ENCODE measurements at places on chromosomes 2 and 18. TPM values are rescaled to one million over a fixed set of nuclear protein-coding genes. Genes with fewer than 3 reads are reported as not detected.

PSMA8 gene
- not detected for polyA plus RNA-seq

SNRNP27 gene
- polyA plus RNA-seq: 84.4 TPM

PLA2R1 gene
- polyA plus RNA-seq: 8.9 TPM

ADD2 gene
- not detected for polyA plus RNA-seq

REG1A gene
- polyA plus RNA-seq: not detected

PROM2 gene
- not detected for polyA plus RNA-seq

CFC1 gene
- not detected for polyA plus RNA-seq

GRCh38 chr2:70962885-70963878 lies 15.2 kb upstream of the ANKRD53 start:
- no peak for DNase-seq

DNA sequence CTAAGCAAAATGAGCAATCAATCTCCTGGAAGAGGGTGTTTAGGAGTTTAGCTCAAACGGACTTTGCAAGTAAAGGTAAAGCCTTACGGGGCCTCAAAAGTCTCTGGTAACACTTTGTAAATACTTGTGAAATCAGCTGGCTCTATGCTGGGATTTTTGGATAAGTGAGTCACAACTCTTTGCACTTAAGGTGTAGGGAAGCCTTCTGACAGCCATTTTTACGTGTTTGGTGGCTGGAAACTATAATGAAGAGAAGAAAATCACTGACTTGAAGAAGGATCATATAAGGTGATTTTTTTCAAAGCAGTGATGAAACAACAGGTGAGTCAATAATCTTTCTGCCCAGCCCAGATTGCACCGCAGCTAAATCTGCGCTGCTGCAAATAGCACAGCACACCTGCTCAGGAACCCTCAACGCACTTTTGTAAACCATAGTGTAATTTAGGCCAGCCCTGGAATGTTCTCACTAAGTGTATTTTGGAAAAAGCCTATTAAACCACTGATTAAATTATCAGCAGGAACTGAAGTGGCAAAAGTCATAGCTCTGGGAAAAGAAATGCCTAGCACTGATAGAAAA lies 218.8 kb downstream of the AGPS start:
- no peak for DNase-seq

- DNase-seq: peak; percentile 20
These were observed 33.1 kb downstream of the SEC11C start for GRCh38 chr18:59172664-59173249.

GRCh38 chr2:69966496-69966895 lies 5.1 kb upstream of the ASPRV1 start:
- no peak for DNase-seq

GRCh38 chr2:151176661-151177060 lies 85.0 kb downstream of the RBM43 start:
- no peak for DNase-seq

- DNase-seq: peak; percentile 37
These were observed 126.3 kb downstream of the NRP2 start for GRCh38 chr2:205808486-205809121.

- DNase-seq: peak; percentile 83
These were observed 673 bp downstream of the PCBP1 start for GRCh38 chr2:70087702-70088597.

GRCh38 chr2:13537771-13538349 lies 821.1 kb downstream of the TRIB2 start:
- DNase-seq: no peak

GRCh38 chr2:171557363-171557762 lies 35.1 kb downstream of the CYBRD1 start:
- no peak for DNase-seq

DNA sequence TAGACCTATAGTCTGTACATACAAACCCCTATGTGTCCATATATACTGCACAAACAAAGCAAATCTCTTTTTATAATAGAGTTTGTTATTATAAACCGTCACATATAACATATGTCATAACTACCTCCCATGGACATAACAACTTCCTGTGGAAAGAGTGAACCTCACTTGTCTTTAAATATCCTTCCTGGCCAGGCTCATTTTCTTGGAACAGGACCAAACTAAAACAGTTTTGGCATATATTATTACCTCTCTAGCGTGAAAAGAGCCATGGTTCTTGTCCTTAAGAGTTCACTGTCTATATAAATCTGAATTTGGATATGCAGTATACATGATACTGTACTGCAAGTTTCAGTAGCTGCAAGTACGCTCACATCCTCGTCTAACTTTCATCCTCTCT lies 28.3 kb upstream of the DNAJC27 start:
- DNase-seq: peak; percentile 7

DNA sequence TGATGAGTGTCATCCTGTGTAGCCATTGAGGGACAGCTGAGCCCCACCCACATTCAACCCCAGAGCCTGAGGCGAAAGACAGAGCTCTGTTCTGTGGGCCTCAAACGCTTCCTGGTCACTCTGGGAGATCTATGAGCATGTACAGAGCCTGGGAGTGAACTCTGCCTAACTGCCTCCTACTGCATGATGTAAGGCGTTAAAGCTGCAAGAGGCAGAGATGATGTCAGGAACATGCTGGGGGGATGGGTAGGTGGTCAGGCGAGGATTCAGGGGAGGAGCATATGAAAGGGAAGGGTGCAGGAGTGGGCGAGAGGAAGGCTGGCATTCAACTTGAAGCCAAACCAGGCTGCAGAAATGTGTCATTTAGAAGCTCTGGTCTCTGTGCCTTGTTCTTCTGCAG lies 181.0 kb downstream of the TFCP2L1 start:
- no peak for DNase-seq

DNA sequence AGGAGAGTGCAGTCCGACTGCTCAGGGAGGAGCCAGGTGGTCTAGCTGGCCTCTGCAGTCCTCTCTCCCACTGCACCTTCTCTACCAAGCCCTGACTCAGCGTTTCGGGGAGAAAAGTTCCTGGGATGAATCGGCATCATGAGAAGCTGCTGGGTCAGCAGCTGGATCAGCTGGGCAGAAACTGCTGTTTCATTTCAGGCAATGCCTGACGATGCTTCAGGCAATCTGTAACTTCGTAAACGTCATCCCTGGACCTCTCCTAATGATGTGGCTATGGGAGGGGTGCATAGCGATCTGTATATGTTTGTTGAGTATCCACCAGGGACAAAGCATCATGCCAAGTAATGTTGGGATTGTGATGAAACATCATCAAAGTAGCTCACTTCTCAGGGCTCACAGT lies 20.7 kb downstream of the LIPG start:
- peak; percentile 57 for DNase-seq

- DNase-seq: peak; percentile 94
These were observed 110.8 kb downstream of the FMNL2 start for GRCh38 chr2:152445791-152446201.

DNA sequence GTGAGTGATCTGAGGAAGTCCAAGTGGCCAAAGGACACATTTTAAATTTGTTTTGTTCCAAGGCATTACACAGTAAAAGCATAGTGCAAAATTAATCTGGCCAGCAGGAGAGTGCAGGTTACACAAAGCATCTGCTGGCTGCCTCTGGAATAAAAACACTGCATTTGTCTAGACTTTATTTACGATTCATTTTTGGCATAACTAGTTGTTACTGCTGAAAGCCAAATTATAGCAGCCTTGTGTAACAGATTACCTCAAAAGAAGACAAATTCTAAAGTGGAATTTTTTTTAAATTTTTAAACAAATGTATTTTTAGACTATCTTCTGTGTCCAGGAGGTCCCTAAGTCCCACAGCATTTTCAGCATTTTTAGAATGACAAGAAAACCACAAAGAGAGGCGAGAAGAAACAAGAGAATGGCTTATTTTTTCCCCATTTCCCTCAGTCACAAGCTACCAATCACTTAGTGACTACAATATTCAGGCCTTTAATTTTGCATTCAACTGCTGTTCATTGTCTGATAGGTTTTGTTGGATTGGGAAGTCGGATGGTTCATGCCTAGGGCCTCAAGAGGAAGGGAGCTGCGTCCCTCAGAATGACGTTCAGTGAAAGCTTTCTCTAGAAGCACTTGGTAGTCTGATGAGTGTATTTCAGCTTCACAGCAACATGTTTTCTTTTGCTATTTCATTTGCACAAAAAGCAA lies 46.0 kb downstream of the TMEFF2 start:
- peak; percentile 68 for DNase-seq

GRCh38 chr18:23994361-23994902 lies 20.1 kb upstream of the TTC39C start:
- DNase-seq: peak; percentile 87

DNA sequence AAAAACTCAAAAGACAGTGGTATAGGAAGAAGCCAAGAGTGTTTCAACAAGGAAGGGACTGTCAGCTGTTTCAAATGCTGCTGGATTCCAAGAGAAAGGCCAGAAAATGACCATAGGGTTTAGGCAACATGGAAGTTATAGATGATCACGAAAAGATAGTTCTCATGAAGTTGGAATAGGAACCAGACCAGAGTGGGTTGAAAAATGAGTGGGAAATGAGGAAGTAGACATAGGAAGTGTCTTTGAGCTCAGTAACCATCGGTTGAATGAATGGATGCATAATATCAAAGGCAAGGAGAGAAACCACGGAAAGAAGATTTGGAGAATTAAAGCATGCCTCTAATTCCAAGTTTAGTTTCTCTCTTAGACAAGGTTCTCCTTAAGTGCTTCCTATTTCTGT lies 1.3 kb downstream of the NCAPH start:
- no peak for DNase-seq

- no peak for DNase-seq
These were observed 65.6 kb downstream of the STRADB start for GRCh38 chr2:201517094-201517493.

Measured in GM23248 (cell line).